ENCODE measurements at places on chromosomes 11 and 22.

GRCh38 chr11:35257281-35257680 lies 118.3 kb downstream of the CD44 start:
- DNase-seq = peak; percentile 42

- peak; percentile 37 for DNase-seq
These were observed 43.7 kb downstream of the MICAL3 start for GRCh38 chr22:17980638-17981051.

GRCh38 chr22:44522526-44523170 lies 24.6 kb upstream of the RTL6 start:
- DNase-seq = no peak

DNA sequence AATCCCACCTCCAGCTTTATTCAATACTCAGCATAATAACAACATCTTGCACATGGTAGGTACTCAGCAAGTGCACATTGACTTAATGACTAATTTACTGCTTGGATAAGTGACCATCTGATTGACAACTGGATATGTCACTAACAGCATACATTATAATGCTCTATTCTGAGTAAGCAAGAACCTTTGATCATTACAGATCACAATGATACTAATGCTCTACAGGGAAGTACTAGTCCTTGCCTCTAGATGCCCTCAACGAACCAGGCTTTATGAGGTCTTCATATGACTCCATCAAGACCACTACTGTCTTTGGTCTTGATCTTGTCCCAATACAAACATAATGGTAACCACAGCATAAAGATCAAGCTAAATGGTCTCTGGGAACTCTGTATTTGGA lies 167.6 kb upstream of the MTMR2 start:
- DNase-seq = peak; percentile 33

GRCh38 chr11:19661827-19662226 lies 50.8 kb upstream of the NAV2 start:
- no peak for DNase-seq

- no peak for DNase-seq
These were observed 2.0 kb downstream of the DSCAML1 start for GRCh38 chr11:117794772-117795629.

DNA sequence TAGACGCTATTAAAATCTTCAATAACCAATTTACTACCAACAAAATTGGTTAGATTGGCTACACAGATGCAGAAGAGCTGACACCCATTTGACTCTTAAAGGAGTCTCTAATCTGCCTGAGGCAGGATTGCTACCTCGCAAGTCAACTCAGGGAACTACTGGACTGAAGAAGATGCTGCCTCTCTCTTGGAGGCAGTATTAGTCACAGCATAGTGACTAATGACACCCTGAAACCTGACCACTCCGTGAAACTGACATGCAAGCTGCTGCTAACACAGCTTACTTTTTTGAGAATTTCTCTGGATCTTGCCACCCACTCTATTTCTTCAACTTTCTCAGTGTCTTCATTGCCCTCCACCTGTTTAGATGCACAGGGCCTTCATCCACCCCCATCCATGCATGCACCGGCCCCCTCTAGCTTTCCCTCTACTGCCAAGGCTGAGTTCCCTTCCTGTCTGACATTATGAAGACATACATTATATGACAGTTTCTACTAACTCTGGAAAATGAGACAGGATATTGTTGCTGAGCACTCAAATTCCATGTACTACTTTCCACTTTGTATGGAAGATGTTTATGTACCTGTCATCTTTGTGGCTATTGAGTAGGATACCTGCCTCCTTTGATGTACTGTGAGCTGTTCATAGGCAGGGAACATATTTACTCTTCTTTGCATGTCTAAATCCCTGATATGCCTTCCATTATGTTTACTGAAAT lies 183.2 kb downstream of the MSANTD4 start:
- DNase-seq = no peak

GRCh38 chr11:44306918-44307244 lies 3.1 kb downstream of the ALX4 start:
- no peak for DNase-seq

DNA sequence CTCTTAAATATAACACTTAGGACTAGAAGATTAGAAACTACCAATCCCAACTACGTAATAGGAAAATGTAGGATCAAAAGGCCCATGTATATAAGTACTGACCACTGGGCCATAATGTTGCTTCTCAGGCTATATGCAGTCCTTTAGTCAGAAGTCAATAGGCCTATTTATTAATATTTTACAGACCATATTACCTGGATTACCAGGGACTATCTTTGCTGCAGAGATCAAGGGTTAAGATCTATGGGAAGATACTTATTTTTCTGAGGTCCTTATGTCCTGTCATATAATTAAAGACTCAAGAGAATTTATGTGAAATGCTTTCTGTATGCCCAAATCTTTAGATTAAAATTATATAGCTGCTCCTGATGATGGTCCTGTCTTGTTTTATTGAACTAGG lies 57.2 kb downstream of the CTNND1 start:
- no peak for DNase-seq

- no peak for DNase-seq
These were observed 38.3 kb downstream of the ZBTB16 start for GRCh38 chr11:114097832-114098231.

DNA sequence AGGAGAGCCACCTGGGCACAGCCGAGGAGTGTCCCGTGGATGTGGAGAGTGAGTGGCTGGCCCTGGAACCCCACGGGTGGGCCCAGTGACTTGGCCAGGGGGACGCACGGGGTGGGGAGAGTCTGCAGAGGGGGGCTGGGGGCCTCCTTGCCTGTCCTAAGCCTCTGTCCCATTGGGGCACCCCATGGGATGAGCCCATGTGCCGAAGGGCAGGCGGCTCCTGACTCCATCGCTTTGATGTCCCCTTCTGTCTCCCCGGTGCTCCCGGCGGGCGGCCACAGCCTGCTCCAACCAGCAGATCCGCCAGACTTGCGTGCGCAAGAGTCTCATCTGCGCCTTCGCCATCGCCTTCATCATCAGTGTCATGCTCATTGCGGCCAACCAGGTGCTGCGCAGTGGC lies 9.4 kb downstream of the CABP7 start:
- DNase-seq = no peak

DNA sequence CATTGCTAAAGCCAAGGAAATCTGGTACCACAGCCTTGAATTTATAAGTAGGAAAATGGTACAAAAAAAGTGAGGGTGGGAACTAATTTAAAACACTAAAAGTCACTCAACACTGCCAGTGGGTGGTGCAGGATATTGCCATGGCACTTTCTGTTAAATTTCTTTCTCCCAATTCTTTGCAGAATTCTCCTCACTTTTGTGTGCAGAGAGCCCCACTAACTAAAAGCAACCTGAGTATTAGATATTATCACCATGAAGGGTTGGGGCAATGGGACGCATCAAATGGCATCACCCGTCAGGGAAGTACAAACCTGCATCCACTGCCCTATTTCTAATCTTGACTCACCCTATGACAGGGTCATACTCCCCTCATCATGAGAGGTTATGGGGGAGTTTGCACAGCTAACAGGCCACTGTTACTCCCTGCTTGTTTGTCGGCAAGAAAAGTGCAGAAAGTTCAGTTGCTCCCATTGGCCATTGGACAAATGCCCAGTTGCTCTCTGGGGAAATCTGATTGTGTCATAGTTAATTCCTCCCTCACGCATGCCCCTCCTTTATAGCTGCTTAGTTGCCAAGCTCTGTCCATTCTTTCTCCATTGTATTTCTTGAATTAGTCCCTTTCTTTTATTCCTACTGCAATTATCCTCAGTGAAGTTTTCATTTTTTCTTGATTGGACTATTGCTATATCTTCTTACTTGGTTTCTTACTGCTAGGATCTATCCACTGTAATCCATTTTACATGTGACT lies 93.8 kb upstream of the BLID start:
- no peak for DNase-seq

- DNase-seq = no peak
These were observed 4.3 kb upstream of the NHERF4 start for GRCh38 chr11:119180729-119181676.

DNA sequence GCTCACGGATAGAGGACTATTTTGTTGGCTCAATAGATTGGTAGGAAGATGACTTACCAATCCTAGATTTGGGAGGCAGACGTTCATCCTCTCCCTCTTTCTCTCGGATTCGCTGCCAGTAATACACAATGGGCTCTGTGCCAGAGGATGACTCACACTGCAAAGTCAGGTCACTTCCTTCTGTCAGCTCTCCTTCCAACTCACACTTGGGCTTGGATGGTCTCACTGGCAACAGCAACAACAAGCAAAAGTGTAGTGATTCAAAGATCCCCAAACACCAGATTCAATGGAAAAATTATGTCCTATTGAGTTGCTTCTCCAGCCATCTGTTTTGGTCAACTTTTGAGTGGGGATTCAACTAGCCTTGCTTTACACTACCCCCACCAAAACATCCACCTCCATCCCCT lies 21.7 kb upstream of the HSPA8 start:
- no peak for DNase-seq

DNA sequence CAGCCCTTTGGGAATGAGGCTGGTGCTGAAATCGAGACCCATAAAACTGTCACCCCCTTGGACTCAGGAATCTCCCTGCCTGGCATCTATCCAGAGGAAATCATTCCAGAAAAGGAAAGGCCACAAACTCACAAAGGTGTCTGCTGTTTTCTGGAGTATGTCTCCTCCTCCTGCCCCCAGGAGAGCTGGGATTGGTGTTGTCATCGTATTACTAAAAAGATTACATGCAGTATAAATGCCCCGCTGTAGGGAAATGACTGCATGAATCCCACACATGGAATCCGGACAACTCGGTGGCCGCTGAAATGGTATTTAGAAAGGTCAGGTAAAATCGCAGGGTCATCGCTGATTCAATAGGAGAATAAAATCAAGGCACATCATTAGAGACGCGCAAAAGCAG lies 18.9 kb upstream of the RFPL3 start:
- DNase-seq = no peak
